ENCODE measurements at places on chromosomes 3 and 15. TPM values are rescaled to one million over a fixed set of nuclear protein-coding genes. Genes with fewer than 3 reads are reported as not detected.

Gene IRAK2
- total RNA-seq, result 6.1 TPM

Gene ZNF654
- total RNA-seq, result 6.7 TPM

Gene COL6A5
- not detected for total RNA-seq

Gene STXBP5L
- not detected for total RNA-seq

Gene LRRC31
- not detected for total RNA-seq

Gene MUC13
- total RNA-seq, result not detected

Gene TMEM89
- not detected for total RNA-seq

Gene CX3CR1
- not detected for total RNA-seq

Gene DCLK3
- not detected for total RNA-seq

Gene AADACL2
- not detected for total RNA-seq

Gene CLRN1
- not detected for total RNA-seq

Gene ANKRD34C
- not detected for total RNA-seq

Gene ZNF80
- not detected for total RNA-seq

DNA sequence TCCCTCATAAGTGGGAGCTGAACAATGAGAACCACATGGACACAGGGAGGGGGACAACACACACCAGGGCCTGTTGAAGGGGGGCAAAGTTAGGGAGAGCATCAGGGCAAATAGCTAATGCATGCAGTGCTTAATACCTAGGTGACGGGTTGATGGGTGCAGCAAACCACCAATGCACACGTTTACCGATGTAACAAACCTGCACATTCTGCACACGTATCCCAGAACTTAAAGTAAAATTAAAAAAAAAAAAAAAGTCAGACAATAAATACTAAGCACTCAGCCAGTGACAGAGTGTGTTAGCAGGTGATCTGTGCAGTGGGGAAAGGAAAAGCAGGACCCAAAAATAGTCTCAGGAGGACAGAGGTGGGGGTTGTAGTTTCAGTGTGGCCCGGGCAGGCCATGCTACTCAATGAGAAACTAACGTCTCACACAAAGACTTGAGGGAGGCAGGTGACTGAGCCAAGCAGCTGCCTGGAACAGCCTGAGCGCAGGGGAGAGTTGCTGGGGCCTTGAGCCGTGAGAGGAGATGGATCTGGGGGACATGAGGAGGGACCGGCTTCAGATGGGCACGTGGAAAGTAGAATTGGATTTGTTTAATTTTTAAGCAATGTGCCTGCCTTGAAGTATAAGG is 18.4 kb downstream of the ANKDD1A start:
- DNase-seq, result no peak

DNA sequence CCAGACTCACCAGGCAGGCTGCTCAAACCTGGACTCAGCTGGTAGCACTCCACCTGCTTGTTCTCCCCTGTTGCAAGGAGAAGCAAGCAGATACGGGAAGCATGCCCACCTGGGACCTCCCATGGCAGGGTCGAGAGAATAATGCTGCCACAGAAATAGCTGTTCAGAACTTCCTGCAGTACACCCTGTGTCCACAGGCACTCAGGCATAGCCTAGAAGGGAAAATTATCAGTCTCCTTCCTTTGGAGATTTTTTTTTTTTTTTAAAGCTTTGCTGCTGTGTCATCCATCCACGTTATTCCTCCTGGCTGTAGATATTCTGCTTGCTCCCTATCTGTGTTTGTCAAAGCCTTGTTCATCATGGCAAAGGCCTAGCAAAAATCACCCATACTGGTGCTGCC is 32.7 kb upstream of the RPS17 start:
- no peak for DNase-seq

DNA sequence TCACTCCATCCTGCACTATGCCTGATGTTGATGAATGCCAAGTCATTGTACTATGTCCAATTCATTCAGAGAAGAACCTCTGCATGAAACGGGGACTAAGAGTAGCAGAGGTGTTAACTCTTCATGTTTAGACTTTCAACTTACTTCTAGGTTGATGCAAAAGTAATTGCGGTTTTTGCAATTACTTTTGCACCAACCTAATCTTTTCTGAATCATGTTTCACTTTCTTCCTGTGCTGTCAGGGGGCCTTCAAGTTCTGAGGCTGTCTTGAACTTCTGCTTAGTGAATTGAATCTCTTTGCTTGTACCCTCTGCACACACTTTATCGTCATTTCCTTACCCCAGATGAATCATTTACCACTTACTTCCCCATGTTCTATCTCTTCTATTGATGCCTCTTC is 636.2 kb downstream of the NAALADL2 start:
- no peak for DNase-seq

DNA sequence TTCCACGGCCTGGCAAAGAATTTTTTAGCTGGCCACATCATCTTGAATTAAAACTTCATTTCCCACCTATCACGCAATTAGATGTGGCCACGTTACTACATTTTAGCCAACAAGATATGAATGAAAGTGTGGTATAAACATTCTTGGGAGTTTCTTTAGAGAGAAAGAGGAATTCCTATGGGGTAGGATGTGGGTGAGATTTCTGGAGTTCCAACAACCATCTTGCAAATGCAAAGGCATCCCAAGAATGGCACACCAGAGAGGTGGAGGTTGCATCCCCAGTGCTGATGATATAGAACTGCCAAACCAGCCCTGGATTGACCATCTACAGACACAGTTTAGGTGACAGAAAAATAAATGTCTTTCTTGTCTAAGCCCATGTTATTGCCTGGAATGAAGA is 66.3 kb upstream of the AKAP13 start:
- no peak for DNase-seq

DNA sequence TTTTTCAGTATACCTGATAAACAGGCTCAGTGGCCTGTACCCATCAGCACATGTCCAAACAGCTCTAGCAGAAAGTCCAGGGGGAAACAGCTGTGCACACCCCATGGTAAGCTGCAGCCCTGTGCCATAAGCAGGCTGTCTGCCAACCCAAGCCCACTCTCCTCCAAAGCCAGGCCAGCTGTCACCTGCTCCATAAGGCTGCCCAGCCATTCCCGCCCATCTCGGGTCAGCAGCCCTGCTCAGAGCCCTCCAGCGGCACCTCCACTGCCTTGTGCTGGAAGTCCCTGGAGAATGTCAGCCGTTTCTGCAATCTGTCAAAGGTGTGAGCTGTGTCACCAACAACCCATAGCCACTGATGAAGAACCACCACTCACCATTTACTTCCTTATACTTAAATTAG is 82.0 kb downstream of the NTRK3 start:
- DNase-seq, result no peak

- no peak for DNase-seq
Measured at GRCh38 chr3:40366203-40367162, 20.5 kb upstream of the ENTPD3 start.

DNA sequence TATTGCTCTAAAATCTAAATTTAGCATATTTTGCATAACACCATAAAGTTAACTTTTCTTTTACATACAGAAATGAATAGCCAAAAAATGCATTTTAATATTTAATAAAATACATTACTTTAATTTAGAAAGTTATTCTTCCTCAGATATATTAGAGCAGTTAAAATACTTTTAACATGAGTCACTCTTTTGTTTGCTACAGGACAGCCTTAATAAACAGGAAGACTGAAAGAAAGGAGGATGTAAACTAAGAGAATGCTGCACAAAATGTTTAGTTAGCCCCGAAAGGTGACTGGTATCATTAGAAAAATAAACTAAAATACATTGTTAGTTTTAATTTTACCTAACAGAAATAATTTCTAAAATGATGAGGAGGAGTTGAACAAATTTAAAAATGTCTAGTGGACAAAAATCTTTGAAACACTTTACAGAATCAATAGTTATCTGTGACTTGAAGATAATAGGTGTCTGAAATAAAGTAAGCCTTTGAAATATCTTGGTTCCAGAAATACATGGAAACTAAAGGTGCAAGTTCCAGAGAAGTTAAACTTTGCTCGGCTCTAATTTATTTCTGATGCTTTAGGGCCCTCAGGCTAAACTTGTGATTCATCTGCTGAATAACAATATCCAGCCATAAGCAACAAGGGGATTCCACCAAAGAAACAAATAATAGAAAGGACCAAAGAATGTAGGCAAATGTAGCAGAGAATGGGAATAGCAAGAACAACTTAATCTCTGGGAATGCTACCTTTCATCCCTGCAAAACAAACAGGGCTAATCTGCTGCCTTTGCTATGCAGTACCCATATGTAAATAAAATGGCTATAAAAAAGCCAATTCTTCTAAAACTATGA is 138.3 kb upstream of the UBP1 start:
- no peak for DNase-seq

GRCh38 chr3:167835953-167836352 is 100.4 kb downstream of the SERPINI1 start:
- DNase-seq, result no peak

DNA sequence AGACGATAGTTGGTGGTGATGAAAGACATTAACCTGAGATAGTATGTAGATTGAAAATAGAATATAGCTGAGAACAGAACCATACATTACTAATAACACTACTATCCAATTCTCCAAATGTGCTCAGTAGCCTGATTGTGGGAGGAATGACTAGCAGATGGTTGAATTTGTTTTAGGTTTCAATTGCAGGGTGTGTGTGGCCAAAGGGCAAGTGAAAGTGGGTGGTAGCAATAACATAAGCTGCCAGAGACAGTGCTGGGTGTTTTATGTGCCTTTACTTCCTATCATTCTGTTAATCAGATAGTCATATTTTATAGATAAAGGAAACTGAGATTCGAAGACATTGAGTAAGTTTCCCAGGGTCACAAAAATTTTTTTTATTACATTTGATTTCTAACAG is 249.5 kb upstream of the ARL6 start:
- no peak for DNase-seq

DNA sequence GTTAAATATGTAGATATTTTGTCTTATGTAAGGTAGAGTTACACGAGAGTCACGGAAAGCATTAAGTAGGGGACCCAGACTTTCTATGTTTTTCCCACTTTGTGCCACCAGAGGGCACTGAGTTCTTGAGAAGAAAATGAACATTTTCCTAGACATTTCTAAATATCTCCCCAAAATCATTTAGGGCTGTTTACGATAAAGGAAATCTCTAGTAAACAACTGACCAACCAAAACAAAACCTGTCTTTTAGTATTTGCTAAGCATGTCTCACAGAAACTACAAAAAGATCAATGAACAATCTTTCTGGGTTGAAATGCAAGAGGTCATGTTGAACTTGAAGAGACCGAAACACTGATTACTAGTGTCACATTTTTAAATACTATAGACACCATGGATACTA is 16.1 kb downstream of the POU1F1 start:
- peak; percentile 11 for DNase-seq

DNA sequence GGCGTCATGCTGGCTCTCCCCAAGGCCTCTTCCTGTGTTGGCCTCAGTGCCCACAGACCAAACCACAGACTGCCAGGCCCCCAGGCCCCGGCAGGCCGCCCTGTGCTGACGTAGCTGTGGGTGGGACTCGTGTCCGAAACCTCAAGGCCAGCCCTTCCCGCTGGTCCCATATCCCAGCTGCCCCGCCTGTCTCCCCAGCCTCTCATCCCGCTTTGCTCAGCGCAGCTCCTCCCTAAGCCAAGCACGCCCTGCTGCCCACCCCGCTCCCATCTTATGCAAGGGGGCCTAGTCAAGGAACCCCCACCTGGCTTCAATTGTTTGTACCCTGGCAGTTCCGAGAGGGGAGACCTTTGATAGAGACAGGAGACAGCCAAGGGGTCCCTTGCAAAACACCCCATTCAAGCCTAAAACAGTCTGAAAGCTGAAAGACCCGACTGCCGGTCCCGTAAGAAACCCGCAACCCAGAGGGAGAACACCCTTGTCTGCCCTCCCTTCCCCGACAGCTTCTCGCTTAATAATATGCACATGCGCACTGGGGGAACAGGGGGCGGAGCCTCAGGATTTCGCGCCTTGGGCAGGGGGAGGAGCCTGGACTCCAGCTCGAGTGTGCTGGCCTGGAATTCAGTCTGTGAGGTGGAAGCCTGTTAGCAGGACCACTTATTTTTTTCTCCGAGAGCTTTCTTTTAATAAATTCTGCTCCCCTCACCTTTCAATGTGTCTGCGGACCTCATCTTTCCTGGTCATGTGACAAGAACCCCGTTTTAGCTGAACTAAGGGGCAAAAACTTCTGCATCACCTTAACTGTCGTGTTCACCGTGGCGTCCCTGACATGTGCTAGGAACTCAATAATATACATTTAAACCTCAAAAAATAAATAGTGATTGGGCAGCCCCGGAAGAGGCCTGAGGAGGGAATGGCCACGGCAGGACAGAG is 17.2 kb downstream of the TNFAIP8L3 start:
- peak; percentile 98 for DNase-seq

DNA sequence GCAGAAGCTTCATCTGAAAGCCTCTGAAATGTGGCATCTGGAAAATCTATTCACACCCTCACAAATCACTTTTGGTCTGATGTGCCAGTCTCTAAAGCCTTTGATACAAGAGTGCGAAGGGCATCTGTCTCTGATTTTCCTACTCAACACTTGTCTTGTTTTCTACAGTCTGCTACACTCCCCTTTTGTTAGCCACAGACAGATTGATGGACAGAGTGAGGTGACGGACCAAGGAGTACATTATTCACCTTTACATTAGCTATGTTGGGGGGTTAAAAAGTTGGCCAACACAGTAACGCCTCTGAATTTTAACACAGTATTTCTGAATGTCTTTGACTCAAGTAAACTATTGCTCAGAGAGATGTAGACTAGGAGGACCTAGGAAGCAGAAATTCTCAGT is 63.1 kb downstream of the TNIK start:
- no peak for DNase-seq

DNA sequence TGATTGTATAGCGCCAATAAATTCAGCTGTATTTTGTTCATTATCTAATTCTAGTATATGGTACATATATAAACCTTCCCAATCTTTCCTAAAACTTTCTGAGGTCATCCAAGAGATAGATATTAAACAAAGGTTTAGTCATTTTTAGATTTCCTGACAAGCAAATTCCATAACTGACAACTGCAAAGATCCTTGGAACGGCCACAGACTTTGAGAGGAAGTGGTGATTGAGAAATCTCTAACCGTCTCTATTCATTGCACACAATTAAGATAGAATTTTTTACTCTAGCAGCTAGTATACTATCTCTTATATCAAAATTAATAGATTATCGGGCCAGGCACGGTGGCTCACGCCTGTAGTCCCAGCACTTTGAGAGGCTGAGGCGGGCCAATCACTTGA is 4.7 kb downstream of the CSNK1G1 start:
- DNase-seq, result no peak

DNA sequence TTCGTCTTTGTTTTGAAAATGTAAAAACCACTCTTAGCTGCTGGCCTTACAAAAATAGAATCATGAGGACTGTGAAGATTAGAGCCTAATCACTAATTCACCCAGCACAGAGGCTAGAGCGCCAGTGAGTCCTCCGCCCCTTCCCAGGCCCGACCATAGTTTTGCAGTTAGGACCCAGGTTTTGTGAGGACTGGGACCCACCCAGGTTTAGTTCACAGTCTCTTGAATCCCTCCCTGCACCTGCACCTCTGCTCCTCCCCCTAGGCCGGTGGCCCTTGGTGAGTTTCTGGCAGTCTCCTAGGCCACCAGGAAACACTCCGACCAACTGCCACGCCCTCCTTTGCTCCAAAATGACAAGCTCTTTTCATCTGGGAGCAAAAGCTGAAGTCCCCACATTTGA is 136.0 kb upstream of the CCDC54 start:
- peak; percentile 35 for DNase-seq

GRCh38 chr15:60718661-60719069 is 239.7 kb upstream of the ICE2 start:
- no peak for DNase-seq

- DNase-seq, result no peak
Measured at GRCh38 chr3:142613491-142613890, 17.3 kb downstream of the PLS1 start.
